Activated CD4-positive, alpha-beta T cell treated with anti-CD3 and anti-CD28 coated beads, Interleukin-2, amount 50 U/mL, for 4 hours (primary cell): ENCODE measurements at places on chromosomes 2 and 18.

DNA sequence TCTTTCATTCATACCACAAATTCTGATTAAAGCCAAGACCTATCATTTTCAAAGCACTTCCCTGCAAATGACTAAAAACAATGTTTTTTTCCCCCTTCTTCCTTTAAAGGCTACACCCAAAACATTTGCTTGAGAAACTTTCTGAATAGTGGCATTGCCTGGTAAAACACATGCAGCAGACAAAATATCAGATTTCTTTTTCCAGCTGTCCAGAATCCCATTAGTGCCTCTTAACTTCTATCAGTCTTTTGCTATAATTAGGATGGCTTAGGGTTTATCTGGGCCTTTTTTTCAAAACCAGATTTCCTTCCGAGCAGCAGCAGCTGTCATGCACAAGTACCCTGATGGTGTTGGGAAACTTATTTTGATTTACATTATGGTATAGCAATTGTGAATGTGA, 50.6 kb downstream of the ALPK2 start:
- no peak for DNase-seq

- DNase-seq = no peak
Observed at GRCh38 chr18:907115-907884, 2.6 kb downstream of the ADCYAP1 start.

DNA sequence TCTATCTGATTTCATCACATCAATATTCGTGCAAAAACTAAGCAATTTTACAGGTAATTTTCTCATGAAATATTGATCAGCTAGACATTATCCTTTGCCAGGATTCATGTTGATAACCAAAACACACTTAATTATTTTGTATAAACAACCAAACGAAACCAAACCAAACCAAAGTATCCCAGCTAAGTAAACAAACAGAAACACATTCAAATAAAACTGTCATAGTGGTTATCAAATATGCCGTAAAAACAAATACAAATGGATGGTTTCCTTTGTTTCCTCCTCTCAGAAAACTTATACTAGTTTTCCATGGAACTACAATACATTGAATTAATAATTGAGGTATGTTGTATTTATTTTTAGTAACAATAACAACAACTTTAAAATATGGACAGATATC, 777.4 kb downstream of the DSC3 start:
- no peak for DNase-seq

DNA sequence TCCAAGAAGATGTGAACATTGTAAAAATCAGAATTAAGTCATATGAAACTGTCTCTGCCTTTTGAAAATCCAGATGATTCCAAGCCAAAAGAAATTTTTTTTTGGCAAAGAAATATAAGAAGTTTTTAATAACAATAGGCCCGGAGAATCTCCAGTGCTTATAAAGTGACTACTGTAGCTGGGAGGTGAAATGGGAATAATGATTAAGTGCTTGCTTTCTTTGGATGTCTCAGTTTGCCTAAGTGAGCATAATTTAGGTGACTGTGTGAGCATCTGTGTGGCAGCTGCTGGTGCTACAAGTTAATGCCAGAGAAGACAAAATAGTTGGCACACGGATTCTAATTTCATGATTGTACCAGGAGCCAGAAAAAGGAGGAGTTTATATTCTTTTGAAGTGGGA, 185.0 kb downstream of the LTBP1 start:
- DNase-seq = no peak

DNA sequence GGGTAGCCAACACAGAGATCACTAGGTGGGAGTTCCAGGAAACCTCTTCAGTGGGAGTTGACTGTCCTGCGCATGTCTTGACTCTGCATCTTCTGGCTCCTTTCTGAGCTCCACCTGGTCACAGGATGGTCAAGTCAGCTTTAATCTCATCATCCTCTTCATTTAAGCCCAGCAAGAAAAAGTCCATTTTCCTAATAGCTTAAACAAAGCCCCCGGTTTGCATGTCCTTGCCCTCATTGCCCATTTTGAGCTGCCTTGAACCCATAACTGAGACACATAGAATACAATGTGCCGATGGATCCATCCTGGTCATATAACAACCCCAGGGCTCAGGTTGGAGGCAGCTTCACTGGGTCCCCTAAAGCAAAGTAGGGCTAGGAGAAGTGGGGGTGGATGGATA, 40.8 kb downstream of the SPATS2L start:
- no peak for DNase-seq

DNA sequence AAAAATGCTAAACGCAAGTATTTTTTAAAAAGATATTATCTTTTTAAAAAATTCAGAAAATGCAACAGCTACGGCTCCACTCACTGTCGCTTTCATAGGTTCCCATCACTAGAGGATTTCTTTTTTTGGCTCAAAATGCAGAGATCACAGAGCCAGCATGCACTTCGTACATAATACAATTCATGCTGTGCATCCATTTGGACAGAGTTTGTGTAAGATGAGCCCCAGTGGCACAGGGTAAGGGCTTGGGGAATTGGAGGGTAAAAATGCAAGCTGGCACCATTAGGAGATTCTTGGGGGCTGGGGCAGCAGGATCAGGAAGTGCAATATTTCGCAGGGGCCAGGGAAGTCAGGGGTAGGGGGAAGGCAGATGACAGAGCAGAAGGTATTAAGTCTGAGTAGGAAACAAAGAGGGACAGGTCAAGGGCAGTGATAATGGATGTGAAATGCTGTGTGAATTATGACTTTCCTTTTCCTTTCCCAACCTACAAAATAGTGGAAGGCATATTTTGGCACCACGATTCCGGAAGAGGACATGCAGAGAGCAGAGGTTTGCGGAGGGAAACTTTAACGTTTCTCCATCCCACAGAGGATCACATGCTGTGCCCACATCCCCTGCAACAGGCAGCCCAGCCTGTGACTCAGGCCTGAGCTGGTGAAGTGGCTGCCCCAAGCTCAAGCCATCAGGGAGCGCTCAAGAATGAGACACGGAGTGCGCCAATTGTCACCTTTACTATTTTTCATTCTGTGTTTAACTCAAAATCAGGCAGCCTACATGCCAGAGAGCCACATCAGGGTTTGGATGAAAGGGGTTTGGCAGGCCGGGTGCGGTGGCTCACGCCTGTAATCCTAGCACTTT, 4.7 kb downstream of the CAPG start:
- DNase-seq = peak; percentile 69

- no peak for DNase-seq
Observed at GRCh38 chr2:100611079-100612029, 48.6 kb downstream of the PDCL3 start.

GRCh38 chr18:11040823-11041656, 108.3 kb downstream of the PIEZO2 start:
- DNase-seq = no peak

- no peak for DNase-seq
Observed at GRCh38 chr2:32738939-32739338, 111.1 kb downstream of the TTC27 start.

DNA sequence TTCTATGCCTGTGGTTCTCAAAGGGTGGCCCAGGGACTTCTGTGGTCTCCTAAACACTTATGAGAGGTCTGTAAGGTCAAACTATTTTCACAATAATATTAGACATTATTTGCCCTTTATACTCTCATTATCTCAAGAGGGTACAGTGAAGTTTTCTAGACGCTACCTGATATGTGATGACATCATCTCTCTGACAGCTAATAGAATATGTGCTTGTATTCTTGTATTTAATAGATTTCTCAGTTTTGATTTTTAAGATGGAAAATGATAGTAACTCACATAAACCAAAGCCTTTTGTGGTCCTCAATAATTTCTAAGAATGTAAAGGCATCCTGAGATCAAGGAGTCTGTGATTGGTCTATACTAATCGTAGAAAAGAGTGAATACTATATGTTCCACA, 265.1 kb downstream of the ZNF521 start:
- DNase-seq = no peak

- no peak for DNase-seq
Observed at GRCh38 chr2:8740136-8740535, 58.3 kb downstream of the ID2 start.

DNA sequence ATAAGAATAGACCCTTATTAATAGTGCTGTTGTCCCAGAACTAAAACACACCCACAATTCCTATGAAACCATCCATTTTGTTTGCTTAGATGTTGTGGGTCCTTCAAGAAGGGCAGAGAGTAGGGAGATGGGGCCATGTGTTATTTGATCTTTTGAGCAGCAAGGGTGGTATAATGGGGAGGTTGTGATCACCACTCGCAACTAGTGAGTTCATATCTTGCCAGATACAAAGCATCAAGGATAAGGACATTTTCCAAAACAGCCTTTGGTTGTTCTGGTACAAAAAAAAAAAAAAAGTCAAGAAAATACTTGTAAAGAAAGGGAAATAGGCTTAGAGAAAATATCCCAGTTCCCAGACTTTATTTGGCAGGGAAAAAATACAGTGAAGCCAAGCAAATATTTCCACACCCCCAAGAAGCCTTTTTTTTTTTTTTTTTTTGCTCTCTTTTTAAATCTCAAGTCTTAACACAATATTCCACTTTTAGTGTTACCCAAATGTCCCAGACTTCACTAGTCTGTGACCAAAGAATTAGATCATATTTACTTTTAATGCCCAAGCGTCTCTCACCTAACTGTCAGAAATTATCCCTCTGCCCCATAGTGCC, 54.1 kb downstream of the ANTXR1 start:
- no peak for DNase-seq

DNA sequence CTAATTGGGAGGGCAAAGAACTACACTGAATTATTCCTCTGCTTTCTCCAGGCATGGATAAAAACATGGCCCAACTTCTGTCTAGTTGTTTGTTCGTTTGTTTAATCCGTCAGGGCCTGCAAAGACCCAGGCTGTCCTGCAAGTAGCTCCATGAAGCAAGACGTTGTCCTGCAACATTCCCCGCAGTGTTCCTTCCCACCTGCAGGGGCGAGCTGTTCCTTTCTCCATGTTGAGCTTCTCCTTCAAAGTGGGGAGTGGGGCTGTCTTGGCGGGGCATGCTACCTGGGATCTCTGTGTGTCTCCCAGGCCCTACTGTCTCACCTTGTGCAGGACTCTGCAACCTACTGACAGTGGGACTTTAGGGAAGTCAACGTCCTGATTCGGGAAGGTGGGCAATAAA, 264.0 kb upstream of the SMIM21 start:
- DNase-seq = no peak

DNA sequence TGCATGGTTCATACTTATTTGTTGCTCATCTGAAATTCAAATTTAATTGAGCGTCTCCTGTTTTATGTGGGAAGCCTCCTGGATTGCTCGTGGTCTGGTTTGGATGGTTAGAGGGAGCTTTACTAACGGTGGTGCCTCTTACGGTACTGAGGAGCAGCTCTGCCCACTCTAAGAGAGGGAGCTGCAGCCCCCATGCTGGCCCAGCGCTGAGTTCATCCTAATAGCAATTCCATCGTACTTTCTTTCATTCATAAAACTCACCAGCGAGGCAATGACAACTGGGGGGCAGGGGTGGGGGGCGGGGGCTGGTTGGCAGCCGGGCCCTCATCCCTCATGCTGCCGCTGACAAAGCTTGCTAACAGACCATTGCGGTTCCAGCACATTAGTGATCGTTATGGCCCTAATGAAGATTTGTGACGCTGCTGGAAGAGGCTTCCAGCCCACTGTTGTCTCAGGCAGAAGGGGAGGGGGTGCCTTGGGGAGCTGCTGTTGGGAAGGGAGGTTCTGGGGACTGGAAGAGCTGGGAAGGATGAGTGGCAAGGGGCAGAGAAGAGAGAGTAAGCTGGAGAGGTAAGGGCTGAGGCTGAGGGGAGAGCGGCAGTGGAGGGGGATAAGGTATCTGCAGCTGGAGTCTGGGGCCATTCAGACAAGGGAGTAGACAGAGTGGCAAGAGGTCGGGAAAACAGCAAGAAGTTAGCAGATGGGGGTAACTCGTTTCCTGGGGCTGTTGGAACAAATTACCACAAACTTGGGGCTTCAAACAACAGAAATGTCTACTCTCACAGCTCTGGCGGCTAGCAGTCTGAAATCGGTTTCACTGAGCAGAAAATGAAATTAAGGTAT, 238.1 kb downstream of the LPIN1 start:
- no peak for DNase-seq

- DNase-seq = no peak
Observed at GRCh38 chr2:170492010-170492409, 223.1 kb upstream of the SP5 start.

DNA sequence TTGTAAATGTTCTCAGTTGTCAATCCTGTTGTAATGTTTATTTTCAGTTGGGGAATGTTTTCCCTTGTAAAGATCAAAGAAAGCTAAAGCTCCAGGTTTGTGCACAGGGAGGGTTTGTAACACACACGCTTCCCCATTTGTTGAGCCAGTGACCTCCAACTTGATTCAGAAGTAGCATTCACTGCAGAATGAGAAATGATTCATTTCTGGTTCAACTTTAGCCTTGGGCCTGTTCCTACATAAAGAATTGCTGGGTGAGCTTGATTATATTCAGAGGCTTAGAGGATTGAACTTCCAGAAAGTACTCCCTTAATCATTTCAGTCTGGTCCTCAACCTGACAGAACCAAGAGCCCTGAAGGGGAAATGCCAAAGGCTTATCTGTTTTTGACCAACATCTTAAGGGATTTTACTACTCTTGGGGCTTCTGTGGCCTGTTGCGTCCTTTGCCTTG, 70.6 kb upstream of the CAVIN2 start:
- no peak for DNase-seq

- DNase-seq = no peak
Observed at GRCh38 chr2:167827352-167828097, 419.9 kb downstream of the STK39 start.

GRCh38 chr18:61612517-61612916, 279.3 kb downstream of the CDH20 start:
- DNase-seq = no peak

DNA sequence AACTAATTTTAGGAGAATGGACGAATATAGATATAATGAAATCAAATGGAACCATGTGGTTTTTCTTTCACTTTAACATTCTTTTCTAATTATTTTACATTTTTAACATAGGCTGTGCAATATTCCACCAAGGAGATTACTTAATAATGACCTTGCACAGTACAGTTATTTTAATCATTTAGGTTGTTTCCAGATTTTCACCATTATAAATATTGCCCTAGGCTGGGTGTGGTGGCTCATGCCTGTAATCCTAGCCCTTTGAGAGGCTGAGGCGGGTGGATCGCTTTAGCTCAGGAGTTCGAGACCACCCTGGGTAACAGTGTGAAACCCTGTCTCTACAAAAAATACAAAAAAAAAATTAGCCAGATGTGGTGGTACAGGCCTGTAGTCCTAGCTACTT, 14.5 kb upstream of the DRC1 start:
- DNase-seq = no peak

GRCh38 chr2:155418753-155419152, 720.3 kb downstream of the KCNJ3 start:
- DNase-seq = no peak

DNA sequence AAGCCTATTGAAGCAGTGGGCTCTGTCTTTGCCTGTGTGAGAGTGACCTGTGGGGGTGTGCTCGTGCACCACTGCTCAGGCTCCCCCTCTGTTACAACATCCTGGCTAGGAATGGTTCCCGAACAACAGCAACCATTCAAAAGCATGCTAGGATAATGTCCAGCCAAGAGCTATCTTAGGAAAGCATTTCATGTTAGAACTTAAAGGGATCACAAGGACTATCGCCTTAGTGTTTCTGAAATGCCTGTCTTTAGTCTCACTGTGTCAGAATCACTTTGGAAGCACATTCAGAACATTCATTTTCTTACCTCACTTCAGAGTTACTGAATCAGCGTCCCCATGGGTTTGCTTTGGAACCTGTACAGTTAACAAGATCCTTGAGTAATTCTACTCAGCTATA, 134.9 kb upstream of the DSEL start:
- no peak for DNase-seq
